ENCODE measurements at places on chromosomes 13 and 19.

- DNase-seq: no peak
Measured at GRCh38 chr13:73702419-73703071, 431.7 kb downstream of the KLF12 start.

DNA sequence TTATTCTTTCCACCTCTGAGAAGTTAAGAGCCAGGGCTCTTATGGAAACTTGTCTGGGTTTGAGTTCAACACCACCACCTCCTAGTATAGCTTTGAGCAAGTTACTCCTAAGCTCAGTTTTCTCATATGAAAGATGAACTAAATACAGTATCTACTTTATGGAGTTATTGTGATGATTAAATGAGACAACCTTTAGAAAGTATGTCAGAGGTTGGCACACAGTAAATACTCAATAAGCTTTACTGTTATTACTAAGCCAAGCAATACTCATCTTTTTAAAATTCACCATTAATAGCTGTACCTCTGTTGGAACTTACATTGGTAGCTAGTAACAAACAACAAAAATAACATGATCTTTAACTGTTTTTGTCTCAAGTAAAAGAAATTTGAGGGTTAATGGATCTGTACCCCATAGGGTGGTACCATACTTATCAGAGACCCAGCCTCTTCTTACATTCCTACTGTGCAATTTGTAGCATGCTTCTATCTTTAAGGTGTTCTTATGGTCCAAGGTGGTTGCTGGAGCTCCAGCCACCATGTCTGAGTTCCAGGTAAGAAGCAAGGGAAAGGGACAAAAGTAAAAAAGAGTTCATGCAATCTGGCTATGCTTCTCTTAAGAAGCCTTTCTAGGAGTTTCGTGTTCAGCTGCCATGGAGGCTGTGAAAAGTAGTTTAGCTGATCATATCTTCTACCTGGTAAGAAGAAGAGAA is 24.1 kb upstream of the NDFIP2 start:
- no peak for DNase-seq

GRCh38 chr13:98743377-98743776 is 9.1 kb downstream of the SLC15A1 start:
- no peak for DNase-seq

DNA sequence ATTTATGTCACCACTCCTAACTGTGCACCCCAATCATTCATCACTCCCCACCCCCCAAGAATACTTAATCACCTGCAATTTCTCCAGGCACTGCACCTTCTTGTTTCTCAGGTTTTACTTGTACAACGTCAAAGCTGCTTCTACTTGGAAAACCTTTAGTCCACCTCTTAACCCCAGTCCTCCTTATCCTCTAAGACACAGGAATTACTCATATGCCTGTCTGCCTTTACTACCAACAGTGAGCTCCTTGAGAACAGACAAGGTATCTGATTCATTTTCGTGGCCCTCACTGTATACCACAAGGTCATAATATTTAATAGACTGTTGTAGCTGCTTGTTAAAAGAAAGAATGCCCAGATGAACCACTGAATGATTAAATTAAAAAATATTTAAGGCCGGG is 21.0 kb upstream of the NDFIP2 start:
- no peak for DNase-seq

GRCh38 chr19:11092181-11092538 is 2.9 kb downstream of the LDLR start:
- DNase-seq: peak; percentile 78

Data from kidney capillary endothelial cell (primary cell).